CD4-positive, alpha-beta memory T cell (primary cell): ENCODE measurements at places on chromosomes 1 and 21. TPM values are rescaled to one million over a fixed set of nuclear protein-coding genes. Genes with fewer than 3 reads are reported as not detected.

Gene KRTAP19-3
- total RNA-seq: not detected

Gene CELA2B
- not detected for total RNA-seq

Gene ATP5PO
- 143 TPM for total RNA-seq

Gene SHISA4
- total RNA-seq: 0.94 TPM

Gene KRTAP19-1
- not detected for total RNA-seq

Gene GPATCH4
- 26.9 TPM for total RNA-seq

Gene NPR1
- total RNA-seq: not detected

Gene BRINP2
- total RNA-seq: not detected

Gene HSD3B1
- not detected for total RNA-seq

DNA sequence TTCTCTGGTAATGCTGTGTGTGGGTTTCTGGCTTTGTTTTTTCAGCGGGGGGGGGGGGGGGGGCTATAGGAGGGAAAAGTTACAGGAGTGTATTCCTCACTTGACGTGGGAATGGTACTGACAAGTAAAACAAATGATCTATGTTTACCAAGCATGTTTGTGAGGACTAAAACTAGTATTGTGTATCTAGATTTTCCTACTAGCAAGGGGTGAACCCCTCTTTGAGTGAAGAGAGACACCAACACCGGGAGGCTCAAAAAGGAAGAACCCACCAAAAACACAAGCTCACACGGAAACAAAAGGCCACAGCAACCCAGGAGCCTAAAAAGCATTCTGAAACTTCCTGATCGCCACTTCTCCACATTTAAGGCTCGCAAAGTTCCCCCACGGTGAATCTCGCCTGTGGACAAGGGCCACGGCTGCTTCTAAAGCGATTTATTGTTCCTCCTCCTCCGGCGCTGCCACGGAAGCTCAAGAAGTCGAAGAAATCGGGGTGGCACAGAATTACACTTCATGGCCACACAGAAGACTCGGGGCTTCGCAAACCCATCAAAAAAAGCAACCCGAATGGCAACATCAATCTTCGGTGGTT is 703 bp downstream of the PUM1 start:
- peak overlapping the region; percentile 76 for H3K4me3 ChIP-seq
- no peaks in the 10 kb centered on the region for H3K27me3 ChIP-seq
- H3K27ac ChIP-seq: peak overlapping the region; percentile 99
- H3K4me1 ChIP-seq: peaks cover 44% of the 10 kb centered on the region
- DNase-seq: peak; percentile 47

- H3K27ac ChIP-seq: no peak overlapping the region
- peaks cover 85% of the 10 kb centered on the region for H3K4me1 ChIP-seq
- no peak overlapping the region for H3K4me3 ChIP-seq
- no peak for DNase-seq
- no peaks in the 10 kb centered on the region for H3K27me3 ChIP-seq
- no peaks in the 10 kb centered on the region for H3K36me3 ChIP-seq
Observed at GRCh38 chr1:109796484-109797302, 33.0 kb upstream of the EPS8L3 start.

DNA sequence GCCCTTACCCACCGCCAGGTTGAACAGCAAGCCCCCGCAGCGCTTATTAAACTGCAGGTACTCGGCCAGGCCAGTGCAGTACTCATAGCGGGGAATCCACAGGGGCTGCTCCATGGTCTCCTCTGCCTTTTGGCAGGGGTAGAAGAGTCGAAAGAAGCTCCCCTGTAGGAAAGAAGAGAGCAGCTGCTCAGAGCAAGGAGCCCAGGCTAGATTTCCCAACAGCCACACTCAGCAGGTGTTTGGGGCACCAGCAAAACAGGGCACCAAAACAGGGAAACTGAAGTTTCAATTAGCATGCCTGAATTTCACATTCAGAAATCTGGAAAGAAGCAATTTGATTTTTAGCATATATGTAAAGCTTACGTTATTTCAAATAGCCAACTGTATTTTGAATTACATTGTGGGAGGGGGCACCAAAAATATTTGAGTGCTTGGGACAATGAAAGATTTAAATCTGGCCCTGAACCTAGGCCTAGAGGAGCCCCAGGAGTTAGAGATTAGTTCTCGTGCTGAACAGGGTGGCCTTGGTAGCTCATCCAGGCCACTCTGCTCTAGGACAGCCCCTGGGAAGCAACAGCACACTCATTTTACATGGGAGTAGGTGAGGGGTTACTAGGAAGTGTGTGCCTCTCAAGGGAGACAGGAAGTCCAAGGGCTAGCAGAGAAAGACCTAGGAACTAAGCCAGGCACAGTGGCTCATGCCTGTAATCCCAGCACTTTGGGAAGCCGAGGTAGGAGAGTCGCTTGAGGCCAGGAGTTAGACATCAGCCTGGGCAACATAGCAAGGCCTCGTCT is 8.2 kb downstream of the PAFAH2 start:
- no peaks in the 10 kb centered on the region for H3K27me3 ChIP-seq
- H3K4me1 ChIP-seq: peaks cover 46% of the 10 kb centered on the region
- H3K27ac ChIP-seq: peak overlapping the region; percentile 67
- H3K36me3 ChIP-seq: no peaks in the 10 kb centered on the region

DNA sequence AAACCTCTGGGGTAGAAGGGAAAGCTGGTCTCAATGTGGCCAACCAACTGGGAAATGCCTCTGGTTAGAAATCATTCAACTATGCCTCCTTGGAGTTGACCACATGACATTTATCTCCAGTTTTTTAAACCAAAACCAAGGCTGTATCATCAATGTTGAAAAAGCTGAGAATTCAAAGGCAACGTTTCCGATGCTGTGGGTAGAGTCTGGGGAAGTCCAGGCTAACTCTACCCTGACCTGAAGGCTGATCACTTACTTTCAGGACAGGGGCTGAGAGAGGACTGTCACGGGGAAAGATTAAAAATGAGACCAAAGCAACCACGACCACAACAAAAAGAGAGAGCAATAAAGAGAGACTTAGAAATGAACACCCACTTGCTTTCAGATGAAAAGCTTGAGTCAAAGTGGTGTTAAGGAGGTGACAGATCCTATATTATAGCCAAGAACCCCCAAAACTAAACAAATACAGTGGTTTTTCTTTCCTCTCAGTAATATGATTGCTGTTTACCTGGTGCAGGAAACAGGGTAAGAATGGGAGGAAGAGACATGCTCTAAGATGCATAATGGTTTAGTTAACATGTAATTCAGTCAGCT is 90.8 kb upstream of the TNFSF4 start:
- peaks cover 11% of the 10 kb centered on the region for H3K4me1 ChIP-seq
- no peaks in the 10 kb centered on the region for H3K27me3 ChIP-seq
- no peak overlapping the region for H3K4me3 ChIP-seq
- DNase-seq: no peak
- H3K36me3 ChIP-seq: no peaks in the 10 kb centered on the region
- no peak overlapping the region for H3K27ac ChIP-seq

DNA sequence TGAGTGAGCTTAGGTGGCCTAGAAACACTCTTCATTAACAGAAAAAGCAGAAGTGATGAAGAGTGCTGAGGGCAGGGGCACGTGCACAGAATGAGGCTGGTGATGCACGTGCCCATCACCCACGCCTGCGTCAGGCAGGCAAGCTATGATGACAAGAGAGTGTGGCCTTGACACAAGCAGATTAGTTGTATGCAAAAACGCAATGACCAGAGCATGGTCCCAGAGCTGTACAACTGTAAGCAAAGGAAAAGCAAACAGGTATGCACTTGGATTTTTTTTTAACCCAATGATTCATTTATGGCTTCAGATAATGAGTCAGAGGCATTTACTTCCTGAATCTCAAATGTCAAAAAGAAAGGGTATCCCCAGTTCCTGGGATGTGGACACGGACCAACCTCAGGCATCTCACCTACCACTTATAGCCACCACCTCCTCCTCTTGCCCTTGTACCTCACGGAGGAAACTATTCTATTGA is 9.1 kb upstream of the TMEM61 start:
- no peaks in the 10 kb centered on the region for H3K4me1 ChIP-seq
- H3K36me3 ChIP-seq: no peaks in the 10 kb centered on the region
- H3K4me3 ChIP-seq: no peak overlapping the region
- H3K27ac ChIP-seq: no peak overlapping the region
- no peak for DNase-seq
- no peaks in the 10 kb centered on the region for H3K27me3 ChIP-seq

DNA sequence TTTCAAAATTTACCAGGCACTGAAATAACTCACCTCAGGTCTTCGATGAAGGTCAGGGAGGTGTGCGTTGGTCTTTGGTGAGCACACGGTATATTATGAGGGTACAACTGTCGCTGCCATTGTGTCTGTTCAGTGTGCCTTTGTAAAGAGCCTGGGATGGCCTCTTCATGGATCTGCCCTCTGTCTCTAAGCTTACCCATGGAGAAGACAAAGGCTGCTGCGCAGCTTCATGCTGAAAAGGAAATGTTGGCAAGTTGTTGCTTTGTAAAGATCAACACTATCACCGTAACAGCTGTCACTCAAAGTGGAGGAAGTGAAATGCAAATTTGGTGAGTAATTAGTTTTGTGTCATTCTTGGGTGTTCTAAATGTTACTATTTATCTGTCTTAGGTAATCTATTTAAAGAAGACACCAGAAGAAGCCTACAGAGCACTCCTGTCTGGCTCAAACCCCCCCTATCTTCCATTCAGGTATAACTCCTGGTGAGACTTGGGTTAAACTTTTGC is 71.6 kb downstream of the CDC14A start:
- no peaks in the 10 kb centered on the region for H3K27me3 ChIP-seq
- peaks cover 80% of the 10 kb centered on the region for H3K4me1 ChIP-seq
- H3K27ac ChIP-seq: peak overlapping the region; percentile 68
- peak; percentile 63 for DNase-seq
- H3K36me3 ChIP-seq: peaks cover 21% of the 10 kb centered on the region

GRCh38 chr1:43454270-43455011 is 710 bp upstream of the HYI start:
- H3K36me3 ChIP-seq: peaks cover 6% of the 10 kb centered on the region
- H3K27me3 ChIP-seq: no peaks in the 10 kb centered on the region
- peak; percentile 75 for DNase-seq
- H3K4me3 ChIP-seq: peak overlapping the region; percentile 36
- H3K4me1 ChIP-seq: peaks cover 12% of the 10 kb centered on the region

- H3K27me3 ChIP-seq: no peaks in the 10 kb centered on the region
- no peak overlapping the region for H3K27ac ChIP-seq
- no peaks in the 10 kb centered on the region for H3K36me3 ChIP-seq
- DNase-seq: no peak
- no peak overlapping the region for H3K4me3 ChIP-seq
- no peaks in the 10 kb centered on the region for H3K4me1 ChIP-seq
Observed at GRCh38 chr21:40841524-40842196, 5.3 kb downstream of the DSCAM start.

GRCh38 chr1:80565406-80565805 is 1235.3 kb upstream of the ADGRL2 start:
- no peak overlapping the region for H3K4me3 ChIP-seq
- no peaks in the 10 kb centered on the region for H3K27me3 ChIP-seq
- H3K27ac ChIP-seq: no peak overlapping the region
- DNase-seq: no peak

GRCh38 chr1:198610362-198610761 is 28.5 kb upstream of the PTPRC start:
- H3K4me3 ChIP-seq: no peak overlapping the region
- no peaks in the 10 kb centered on the region for H3K36me3 ChIP-seq
- H3K4me1 ChIP-seq: peaks cover 88% of the 10 kb centered on the region
- H3K27ac ChIP-seq: peak overlapping the region; percentile 81

DNA sequence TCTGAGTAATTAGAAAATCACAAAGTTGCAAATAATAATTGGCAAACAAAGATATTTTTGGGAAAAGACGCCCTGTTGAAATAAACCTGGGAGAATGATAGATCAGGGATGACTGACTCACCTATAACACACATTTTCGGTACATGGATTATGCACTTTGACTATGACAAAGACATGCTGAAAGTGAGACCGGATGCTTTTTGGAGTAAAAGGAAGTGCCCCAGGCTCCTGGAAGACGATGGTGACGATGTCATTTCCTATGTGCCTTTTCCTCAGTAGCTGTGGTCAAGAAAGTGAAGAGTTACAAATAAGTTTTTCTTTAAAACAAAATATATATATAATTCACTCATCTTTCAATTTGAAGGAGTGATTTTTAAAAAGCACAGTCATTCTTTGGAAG is 158.7 kb downstream of the SIPA1L2 start:
- no peak for DNase-seq
- no peak overlapping the region for H3K4me3 ChIP-seq
- H3K27me3 ChIP-seq: no peaks in the 10 kb centered on the region
- no peaks in the 10 kb centered on the region for H3K36me3 ChIP-seq
- H3K27ac ChIP-seq: no peak overlapping the region

- H3K4me3 ChIP-seq: no peak overlapping the region
- no peaks in the 10 kb centered on the region for H3K4me1 ChIP-seq
- DNase-seq: no peak
Observed at GRCh38 chr1:186575348-186575747, 104.9 kb downstream of the PTGS2 start.

- H3K36me3 ChIP-seq: no peaks in the 10 kb centered on the region
- no peak overlapping the region for H3K27ac ChIP-seq
- H3K4me3 ChIP-seq: no peak overlapping the region
Observed at GRCh38 chr1:15852036-15852827, 4.7 kb downstream of the SPEN start.
